ENCODE measurements at places on chromosomes 12 and 14. TPM values are rescaled to one million over a fixed set of nuclear protein-coding genes. Genes with fewer than 3 reads are reported as not detected.
A peak's percentile ranks its signal among the peaks of the same experiment; 100 is the strongest.

GRCh38 chr14:95040708-95041476 lies 116.4 kb downstream of the DICER1 start:
- H3K4me1 ChIP-seq: no peaks in the 10 kb centered on the region
- no peak overlapping the region for H3K4me3 ChIP-seq
- H3K36me3 ChIP-seq: no peaks in the 10 kb centered on the region
- no peak for DNase-seq

DNA sequence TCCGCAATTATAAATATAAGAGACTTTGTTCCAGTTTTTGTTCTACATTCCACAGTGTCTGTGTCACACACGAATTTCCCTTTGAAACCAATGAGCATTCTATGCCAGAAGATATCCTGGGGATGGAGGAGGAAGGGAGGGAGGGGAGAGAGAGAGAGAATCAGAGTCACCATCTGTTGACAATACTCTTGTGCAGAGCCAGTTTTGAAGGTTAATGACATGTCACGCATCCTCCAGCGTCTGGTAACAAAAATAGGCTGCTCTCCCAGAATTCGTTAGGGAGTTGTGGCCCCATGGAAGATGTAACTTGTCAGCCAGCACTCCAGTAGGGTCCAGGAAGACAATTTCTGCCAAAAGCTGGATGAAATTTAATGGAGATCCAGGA lies 213.5 kb upstream of the KRR1 start:
- peak; percentile 28 for DNase-seq
- no peaks in the 10 kb centered on the region for H3K27me3 ChIP-seq
- peaks cover 12% of the 10 kb centered on the region for H3K4me1 ChIP-seq
- no peak overlapping the region for H3K4me3 ChIP-seq
- H3K27ac ChIP-seq: peak overlapping the region; percentile 35

GRCh38 chr12:54701940-54702592 lies 53.9 kb upstream of the DCD start:
- H3K27me3 ChIP-seq: no peaks in the 10 kb centered on the region
- H3K4me3 ChIP-seq: no peak overlapping the region
- no peak for DNase-seq
- H3K4me1 ChIP-seq: no peaks in the 10 kb centered on the region
- H3K36me3 ChIP-seq: no peaks in the 10 kb centered on the region
- H3K27ac ChIP-seq: no peak overlapping the region

GRCh38 chr14:65301862-65302539 lies 110.5 kb upstream of the FUT8 start:
- H3K27ac ChIP-seq: no peak overlapping the region
- DNase-seq: no peak
- H3K27me3 ChIP-seq: no peaks in the 10 kb centered on the region
- no peaks in the 10 kb centered on the region for H3K4me1 ChIP-seq
- H3K4me3 ChIP-seq: no peak overlapping the region

Gene ENDOU
- not detected for total RNA-seq
